Heart right ventricle (tissue), 16 donors: ENCODE measurements at places on chromosomes 7 and 10. TPM values are rescaled to one million over a fixed set of nuclear protein-coding genes. Genes with fewer than 3 reads are reported as not detected.

The PARG gene
- total RNA-seq, result 23.7 TPM

The SNCG gene
- 15.8 TPM for total RNA-seq

The NYAP1 gene
- 0.21 TPM for total RNA-seq

The CACNA2D1 gene
- total RNA-seq, result 53.9 TPM

The TES gene
- total RNA-seq, result 28.9 TPM

The RBP3 gene
- total RNA-seq, result not detected

The TRPV5 gene
- not detected for total RNA-seq

The VAX1 gene
- not detected for total RNA-seq

The TMEM196 gene
- not detected for total RNA-seq

The VENTX gene
- 1.5 TPM for total RNA-seq

The MUC3A gene
- total RNA-seq, result 0.36 TPM

The FAM180A gene
- total RNA-seq, result 47.6 TPM

DNA sequence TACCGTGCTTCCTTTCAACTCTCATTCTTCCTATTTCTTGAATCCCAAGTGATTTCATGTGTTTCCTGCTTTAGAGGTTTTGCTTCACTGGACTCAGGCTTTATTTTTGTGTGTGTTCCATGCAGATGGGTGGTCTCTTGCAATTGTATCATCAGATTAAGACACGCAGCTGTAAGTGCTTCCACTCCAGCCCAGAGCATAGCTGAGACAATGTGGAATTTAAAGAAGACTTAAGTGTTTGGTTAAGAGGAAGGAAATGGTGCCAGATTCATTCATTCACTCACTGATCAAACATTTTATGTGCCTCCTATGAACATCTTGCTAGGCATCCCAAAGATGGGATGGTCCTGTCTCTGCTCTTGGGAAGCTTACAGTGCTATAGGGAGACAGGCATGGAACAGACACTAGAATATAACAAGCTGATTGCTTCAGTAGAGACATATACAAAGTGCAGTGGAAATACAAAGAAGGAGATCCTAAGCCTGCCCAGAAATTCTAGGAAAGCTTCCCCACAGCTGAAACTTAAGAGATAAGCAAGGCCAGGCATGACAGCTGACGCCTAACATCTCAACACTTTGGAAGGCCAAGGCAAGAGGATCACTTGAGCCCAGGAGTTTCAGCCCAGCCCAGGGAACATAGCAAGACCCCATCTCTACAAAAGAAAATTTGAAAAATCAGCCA lies 46.1 kb upstream of the LRRC17 start:
- no peaks in the 10 kb centered on the region for H3K27me3 ChIP-seq
- DNase-seq, result no peak
- H3K36me3 ChIP-seq, result no peaks in the 10 kb centered on the region
- no peak overlapping the region for H3K27ac ChIP-seq

DNA sequence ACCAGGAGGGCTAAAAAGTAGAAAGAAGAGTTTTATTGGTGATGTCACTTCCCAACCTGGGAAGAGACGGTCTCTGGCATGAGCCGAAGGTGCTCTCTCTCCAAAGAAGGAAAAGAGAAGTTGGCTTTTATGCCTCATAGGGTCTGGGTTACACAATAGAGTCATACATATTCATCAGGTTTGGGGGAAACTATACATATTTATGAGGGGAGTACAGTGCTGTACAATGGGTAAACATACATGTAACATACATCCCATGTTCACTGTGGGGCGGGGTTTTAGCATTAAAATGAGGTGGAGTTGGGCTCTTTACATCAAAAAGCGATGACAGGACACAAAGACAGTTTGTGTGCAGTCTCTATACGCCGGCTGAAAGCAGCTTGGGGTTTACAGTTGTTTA lies 701.7 kb downstream of the TYW1 start:
- H3K36me3 ChIP-seq, result no peaks in the 10 kb centered on the region
- DNase-seq, result no peak
- peaks cover 46% of the 10 kb centered on the region for H3K27me3 ChIP-seq
- no peak overlapping the region for H3K27ac ChIP-seq
- H3K4me3 ChIP-seq, result no peak overlapping the region

- H3K4me3 ChIP-seq, result no peak overlapping the region
- no peak overlapping the region for H3K27ac ChIP-seq
- peaks cover 3% of the 10 kb centered on the region for H3K4me1 ChIP-seq
These were observed 79.1 kb downstream of the RAMP3 start for GRCh38 chr7:45236666-45237065.

DNA sequence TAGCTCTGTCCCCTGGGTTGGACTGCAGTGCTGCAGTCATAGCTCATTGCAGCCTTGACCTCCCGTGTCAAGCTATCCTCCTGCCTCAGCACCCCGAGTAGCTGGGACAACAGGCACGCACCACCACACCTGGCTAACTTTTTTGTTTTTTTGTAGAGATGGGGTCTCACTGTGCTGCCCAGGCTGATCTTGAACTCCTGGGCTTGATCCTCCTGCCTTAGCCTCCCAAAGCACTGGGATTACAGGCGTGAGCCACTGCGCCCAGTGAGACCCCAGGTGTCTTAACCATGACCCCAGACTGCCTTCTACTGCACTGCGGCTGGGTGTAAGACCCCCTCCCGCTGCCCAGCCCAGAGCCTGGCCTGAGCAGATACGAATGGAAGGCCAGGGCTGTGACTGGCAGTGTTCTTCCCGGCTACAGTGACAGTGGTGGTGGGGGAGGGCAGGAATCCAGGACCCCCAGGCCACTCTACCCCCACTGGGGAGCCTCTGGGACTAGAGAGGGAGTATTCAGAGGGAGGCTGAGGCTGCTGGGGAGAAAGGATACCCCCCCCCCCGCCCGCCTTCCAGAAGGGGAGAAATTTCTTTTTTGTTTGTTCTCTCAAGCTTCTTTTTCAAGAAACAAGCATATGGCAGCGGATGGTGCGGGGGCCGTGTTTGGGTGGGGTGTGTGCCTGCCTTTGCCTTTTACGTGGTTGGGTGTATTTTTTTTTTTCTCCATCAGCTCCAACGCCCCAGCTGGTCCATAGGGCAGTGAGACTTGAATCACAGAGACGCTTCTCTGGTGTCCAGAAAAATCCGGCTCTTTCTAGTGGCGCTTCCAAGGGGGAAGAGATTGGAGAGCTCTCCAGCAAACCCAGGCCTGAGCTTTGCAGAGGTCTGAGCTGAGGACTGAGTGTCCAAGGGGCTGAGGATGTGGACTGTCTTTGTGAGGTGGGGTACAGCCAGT lies 36.6 kb downstream of the GTF2IRD1 start:
- H3K27ac ChIP-seq, result no peak overlapping the region
- DNase-seq, result no peak
- H3K4me3 ChIP-seq, result no peak overlapping the region

DNA sequence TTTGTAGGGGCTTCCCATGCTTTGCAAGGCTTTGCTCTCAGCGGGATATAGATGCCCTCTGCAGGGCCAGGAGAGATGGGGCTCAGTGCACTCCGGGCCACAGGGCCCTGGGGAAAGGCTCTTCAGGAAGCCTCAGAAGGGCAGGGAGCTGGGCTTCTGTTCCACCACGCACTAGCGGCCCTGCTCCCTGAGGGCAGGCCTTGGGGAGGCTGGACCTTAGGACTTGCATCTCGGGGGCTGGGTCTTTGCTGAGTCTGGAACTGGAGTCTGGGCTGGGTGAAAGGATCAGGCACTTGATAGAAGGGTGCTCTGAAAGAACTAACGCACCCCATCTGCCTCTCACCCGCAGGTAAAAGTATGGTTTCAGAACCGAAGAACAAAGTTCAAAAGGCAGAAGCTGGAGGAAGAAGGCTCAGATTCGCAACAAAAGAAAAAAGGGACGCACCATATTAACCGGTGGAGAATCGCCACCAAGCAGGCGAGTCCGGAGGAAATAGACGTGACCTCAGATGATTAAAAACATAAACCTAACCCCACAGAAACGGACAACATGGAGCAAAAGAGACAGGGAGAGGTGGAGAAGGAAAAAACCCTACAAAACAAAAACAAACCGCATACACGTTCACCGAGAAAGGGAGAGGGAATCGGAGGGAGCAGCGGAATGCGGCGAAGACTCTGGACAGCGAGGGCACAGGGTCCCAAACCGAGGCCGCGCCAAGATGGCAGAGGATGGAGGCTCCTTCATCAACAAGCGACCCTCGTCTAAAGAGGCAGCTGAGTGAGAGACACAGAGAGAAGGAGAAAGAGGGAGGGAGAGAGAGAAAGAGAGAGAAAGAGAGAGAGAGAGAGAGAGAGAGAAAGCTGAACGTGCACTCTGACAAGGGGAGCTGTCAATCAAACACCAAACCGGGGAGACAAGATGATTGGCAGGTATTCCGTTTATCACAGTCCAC lies 5.4 kb downstream of the EMX2 start:
- peaks cover 100% of the 10 kb centered on the region for H3K27me3 ChIP-seq
- no peaks in the 10 kb centered on the region for H3K36me3 ChIP-seq
- no peak for DNase-seq
- peaks cover 52% of the 10 kb centered on the region for H3K4me1 ChIP-seq
- H3K27ac ChIP-seq, result no peak overlapping the region
- no peak overlapping the region for H3K4me3 ChIP-seq

GRCh38 chr10:133042061-133042460 lies 45.7 kb upstream of the ADGRA1 start:
- no peak overlapping the region for H3K27ac ChIP-seq
- peaks cover 79% of the 10 kb centered on the region for H3K27me3 ChIP-seq
- no peaks in the 10 kb centered on the region for H3K4me1 ChIP-seq
- no peak for DNase-seq

DNA sequence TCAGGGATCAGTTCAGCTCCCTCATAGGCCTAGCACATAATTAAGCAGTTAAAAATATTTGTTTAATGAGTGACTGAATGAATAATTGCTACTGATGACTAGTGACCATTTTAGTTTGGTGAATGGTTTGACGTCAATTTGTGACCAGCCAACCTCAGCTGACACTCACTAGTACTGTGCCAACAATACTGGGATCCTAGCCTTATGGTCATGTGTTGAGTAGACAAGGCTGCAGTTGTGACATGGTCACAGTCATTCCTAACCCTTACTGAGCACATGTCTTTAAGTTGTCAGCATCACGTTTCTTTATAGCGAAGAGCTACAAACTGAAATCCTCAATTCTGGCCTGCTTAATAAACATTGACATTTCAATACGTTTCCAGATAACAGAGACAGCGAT lies 86.9 kb upstream of the SLC26A5 start:
- H3K4me1 ChIP-seq, result no peaks in the 10 kb centered on the region
- H3K27ac ChIP-seq, result no peak overlapping the region
- no peaks in the 10 kb centered on the region for H3K36me3 ChIP-seq
- no peak for DNase-seq

GRCh38 chr10:48842231-48842630 lies 97.4 kb downstream of the LRRC18 start:
- no peak overlapping the region for H3K4me3 ChIP-seq
- no peaks in the 10 kb centered on the region for H3K27me3 ChIP-seq
- no peaks in the 10 kb centered on the region for H3K36me3 ChIP-seq
- DNase-seq, result no peak

- H3K27me3 ChIP-seq, result no peaks in the 10 kb centered on the region
- H3K4me1 ChIP-seq, result peaks cover 56% of the 10 kb centered on the region
- no peak overlapping the region for H3K4me3 ChIP-seq
- peaks cover 1% of the 10 kb centered on the region for H3K36me3 ChIP-seq
These were observed 69.7 kb upstream of the AQP1 start for GRCh38 chr7:30841801-30842541.

GRCh38 chr7:102843850-102844249 lies 69.0 kb upstream of the LRRC17 start:
- no peaks in the 10 kb centered on the region for H3K27me3 ChIP-seq
- H3K27ac ChIP-seq, result no peak overlapping the region
- no peaks in the 10 kb centered on the region for H3K4me1 ChIP-seq

DNA sequence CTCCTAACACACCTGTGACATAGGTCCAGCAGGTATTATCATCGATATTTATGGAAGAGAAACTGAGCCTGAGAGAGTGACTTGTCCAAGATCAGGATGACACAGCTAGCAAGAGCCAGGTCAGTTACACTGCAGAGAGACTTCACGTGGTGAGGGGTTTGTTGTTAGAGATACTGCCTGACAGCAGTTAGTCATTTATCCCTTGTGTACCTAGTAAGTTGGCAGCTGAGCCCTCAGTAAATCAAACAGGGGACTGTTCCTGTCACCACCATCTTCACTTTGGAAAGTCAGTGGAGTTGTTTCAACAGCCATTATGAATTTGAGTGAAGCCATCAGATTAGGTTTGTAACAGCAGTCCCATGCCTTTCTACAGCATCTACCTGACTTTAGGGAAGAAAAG lies 87.5 kb upstream of the GATA3 start:
- no peak overlapping the region for H3K4me3 ChIP-seq
- H3K27ac ChIP-seq, result no peak overlapping the region
- H3K4me1 ChIP-seq, result peaks cover 14% of the 10 kb centered on the region
- peaks cover 31% of the 10 kb centered on the region for H3K36me3 ChIP-seq
- DNase-seq, result no peak

DNA sequence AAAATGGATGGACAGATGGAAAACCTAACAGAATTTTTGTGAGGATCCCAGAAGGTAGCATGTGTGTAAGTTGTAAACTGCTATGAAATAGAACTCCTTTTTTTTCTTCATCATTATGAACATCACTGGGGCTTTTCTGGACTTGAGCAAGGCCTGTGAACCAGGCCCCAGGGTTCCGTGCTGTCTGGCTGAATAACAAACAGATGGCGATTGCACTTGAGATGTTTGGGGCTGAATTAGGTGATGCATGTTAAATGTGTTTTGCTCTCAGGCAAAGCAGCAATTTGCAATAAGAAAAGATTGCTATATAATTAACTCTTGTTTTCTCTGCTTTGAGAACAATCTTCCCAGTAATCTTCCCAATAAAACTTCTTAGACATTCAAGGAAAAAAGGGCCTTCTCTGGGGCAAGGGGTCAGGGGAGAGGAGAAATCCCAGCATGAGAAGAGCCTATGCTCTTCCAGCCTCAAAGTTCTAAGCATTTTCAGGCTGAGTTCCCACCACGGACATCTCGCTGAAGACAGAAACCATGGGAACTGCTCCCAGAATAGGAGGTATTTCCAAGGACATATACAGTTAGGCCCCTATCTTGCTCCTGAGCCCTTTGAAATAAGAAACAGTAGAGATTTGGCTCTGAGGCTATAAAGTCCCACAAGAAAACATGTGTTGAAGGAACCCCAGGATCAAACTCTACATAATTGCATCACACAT lies 98.7 kb downstream of the ITIH5 start:
- H3K27me3 ChIP-seq, result no peaks in the 10 kb centered on the region
- no peak overlapping the region for H3K4me3 ChIP-seq
- H3K27ac ChIP-seq, result no peak overlapping the region
- no peak for DNase-seq
- H3K4me1 ChIP-seq, result peaks cover 18% of the 10 kb centered on the region
